ENCODE measurements at places on chromosomes 2 and 18.

DNA sequence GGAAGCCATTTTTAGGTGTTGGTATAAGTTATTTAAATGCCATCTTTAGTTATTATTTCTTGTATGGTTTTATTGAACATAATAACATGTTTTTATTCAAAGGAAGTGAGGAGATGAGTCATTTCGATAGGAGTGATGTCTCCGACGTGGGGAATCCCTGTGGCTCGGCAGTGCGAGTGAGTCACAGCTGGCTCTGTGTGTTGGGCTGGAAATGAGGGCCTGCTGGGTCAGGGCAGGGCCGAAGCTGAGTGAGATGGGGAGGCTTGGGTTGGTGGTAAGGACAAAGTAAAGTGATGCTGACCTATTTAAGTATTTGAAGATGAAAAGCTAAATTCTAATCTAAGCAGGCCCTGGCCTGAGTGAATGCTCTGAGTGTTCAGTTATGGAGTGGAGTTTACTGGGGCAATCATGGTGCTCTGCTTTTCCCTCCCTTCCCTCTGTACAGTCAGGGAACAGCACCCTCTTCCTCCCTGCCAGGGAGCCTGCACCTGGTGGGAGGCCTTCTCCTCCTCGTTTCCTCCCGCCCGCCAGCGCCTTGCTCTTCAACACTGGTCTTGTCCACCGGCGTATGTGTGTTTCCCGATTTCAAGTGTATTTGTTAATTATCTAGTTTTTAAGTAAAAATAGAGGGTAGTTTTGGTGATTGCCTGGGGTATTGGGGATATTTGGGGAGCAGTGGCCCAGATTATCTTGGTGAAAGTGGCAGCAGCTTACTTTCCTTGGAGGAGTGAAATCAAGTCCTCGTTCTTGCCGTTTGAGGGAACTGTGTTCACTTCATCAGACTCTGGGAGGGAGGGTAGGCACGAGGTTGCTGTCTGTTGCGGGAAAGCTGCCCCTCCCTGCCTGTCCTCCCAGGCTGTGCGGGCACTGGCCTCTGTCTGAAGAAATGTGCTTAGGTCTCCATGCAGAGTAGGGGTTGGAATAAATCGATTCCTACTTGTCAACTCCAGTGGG lies 157.0 kb downstream of the LDLRAD4 start:
- no peak for DNase-seq

DNA sequence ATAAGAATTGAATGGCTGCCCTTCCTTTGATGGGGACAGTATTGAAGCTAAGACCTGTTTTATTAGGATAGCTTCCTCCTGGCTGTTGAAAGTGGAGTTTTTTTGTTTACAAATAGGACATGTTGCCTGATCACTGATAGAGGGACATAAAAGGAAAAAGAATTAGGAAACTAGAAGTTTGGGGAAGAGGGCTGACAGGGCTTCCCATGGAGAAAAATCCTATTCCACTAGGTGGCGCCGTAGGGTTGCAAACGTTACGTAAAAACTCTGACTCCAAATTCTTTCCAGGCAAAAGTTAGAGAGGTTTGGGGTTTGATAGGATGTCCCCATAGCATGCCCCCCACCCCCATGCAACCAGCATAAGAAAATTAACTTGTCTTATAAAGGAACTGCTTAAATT lies 11.1 kb upstream of the RBFA start:
- DNase-seq: no peak

- DNase-seq: no peak
Measured at GRCh38 chr2:120926463-120927264, 191.0 kb downstream of the GLI2 start.

DNA sequence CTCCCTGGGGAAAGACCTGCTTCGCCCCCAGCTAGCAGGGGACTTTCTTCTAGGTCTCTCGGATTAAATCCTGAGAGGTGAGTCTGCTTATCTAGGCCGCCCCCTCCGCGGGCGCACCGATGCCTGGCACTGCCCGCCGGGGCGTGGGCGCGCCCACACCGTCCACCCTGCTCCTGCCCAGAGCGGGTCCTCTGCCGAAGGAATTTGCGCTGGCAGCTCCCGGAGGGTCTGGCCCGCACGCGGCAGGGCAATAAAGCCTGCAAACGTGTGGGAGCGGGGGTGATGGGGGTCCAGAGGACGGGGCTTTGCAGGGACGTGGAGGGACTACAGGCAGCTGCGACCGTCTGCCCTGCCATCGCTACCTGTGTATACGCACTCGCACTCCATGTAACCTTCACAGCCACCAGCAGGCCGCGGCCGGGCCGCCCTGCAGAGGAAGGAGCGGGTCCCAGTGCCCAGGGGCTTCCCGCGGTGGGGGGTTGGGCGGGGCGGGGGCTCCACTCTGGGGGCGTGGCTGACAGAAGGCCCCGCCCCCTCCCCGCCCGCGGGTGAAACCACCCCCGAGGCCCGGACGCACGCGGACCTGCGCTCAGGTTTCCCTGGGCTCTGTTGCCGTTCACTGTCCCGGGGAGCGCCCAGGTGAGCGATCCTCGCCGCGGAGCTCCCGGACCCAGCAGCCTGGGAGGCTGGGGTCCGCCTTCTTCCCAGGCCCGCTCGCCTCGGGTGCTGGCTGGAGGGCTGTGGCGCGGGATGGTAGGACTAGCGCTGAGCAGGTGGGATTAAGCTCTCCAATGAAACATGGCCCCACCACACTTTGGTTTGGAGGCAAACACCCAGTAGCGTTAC lies 174.5 kb upstream of the HS6ST1 start:
- DNase-seq: no peak

- DNase-seq: no peak
Measured at GRCh38 chr2:240663546-240664190, 19.0 kb downstream of the AQP12B start.

DNA sequence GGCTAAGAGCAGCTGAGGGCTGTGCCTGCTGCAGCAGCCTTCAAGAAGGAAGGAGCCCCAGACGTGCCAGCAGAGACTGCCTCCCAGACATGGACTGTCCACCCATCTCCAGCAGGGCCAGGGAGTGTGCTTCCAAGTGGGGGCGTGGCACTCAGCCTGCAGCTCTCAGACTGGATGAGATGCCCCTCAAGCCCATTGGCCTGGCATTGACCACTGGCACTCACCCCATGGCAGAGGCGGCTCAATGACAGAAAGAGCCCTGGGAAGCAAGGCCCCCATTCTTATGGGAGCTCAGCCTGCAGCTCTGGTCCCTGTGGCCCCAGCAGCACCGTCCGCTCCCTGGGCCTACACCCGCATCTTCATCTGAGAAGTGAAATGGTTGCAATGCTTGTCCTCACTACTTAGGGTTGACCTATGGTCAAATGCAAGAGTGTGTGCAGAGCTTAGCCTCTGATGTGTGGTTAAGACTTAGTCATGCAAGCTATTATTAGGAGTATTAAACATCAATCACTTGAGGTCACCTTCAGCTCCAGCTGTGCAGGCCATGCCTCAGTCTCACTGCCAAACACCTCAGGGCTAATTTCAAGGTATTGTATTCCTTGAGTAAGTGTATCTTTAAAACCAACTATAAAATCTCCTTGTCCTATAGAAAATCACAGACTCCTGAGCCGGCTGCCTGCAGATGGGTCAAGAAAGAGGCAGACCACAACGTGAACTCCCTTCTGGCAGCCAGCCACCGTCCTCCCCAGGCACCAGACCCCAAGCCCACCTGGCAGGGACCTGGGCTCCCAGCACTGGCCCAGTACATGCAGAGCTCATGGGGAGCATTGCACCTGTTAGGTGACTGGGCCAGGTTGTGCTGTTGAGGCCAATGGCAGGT lies 194.8 kb downstream of the NDUFA10 start:
- no peak for DNase-seq

DNA sequence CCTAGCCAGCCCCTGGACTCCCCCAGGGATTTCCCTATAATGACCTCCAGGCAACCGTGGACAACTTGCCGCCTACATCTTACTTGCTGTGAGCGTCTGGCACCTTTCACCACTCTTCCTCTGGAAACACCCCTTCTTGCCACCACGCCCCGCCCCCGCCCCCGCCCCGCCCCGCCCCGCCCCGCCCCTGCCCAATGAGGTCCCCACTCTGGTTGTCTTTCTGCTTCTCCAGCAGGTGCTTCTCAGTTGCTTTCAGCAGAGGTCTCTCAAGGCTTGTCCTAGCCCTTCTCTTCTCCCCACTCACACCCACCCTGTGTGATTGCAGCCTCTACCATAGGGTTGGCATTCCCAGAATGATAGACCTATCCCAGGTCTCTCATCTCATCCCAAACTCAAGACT lies 214.5 kb downstream of the EN1 start:
- DNase-seq: no peak

- peak; percentile 53 for DNase-seq
Measured at GRCh38 chr2:229713371-229714079, 830 bp downstream of the DNER start.

Data from hippocampal formation (tissue), 2 donors.